ENCODE measurements at places on chromosomes 6 and 20. TPM values are rescaled to one million over a fixed set of nuclear protein-coding genes. Genes with fewer than 3 reads are reported as not detected.

GRCh38 chr6:129786548-129786947, 74.6 kb downstream of the TMEM244 start:
- DNase-seq = no peak

DNA sequence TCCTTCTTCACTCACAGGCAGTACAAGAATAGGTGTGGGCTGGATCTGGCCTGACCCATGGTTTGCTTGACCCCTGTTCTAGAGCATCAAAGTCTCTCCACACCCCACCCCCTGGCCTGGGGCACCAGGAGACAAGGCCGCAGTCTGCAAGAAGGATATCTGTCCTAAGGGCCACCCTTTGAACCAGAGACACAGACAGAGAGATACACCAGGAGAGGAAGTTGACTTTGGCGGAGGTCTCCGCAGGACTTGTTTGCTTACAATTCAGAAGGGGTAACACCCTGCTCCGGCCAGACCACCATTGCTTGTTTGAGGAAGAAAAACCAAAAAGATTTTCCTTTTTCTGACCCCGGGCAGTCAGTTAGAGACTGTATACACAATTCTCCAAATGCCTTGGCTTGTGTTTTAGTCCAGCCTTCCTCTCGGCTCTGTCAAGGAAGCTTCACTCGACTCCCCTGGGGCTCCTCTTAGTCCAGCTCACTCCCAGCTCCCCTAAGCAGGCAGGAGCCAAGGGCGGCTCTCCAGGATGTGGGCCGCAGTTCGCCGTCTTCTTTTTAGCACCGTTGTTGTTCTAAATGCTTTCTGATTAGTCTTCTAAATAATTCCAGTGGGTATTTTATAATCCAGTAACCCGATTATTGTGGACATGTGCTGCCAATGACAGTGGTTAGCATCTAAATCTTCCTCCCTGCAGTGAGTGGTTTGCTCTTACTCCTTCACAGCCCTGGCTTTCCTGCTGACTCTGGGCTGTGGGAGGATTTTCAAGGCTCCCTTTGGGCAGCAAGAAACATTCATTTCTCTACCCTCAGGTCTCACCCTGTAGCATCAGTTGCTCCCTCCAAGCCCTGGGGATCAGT, 58.6 kb upstream of the MRPS10 start:
- DNase-seq = no peak

The YIPF3 gene
- 142 TPM for total RNA-seq

- no peak for DNase-seq
These were observed 162.5 kb downstream of the CDH4 start for GRCh38 chr20:61414455-61414991.

GRCh38 chr6:167547751-167548150, 222.9 kb downstream of the TTLL2 start:
- no peak for DNase-seq

The FAM229B gene
- total RNA-seq = 27.9 TPM

- DNase-seq = no peak
These were observed 63.3 kb upstream of the ZNF133 start for GRCh38 chr20:18224968-18225568.

The MACROD2 gene
- total RNA-seq = 3.2 TPM

GRCh38 chr6:89375427-89376267, 23.1 kb upstream of the UBE2J1 start:
- no peak for DNase-seq

The COL21A1 gene
- total RNA-seq = 173 TPM

GRCh38 chr6:44113414-44113813, 13.8 kb downstream of the MRPL14 start:
- DNase-seq = no peak

The LGSN gene
- not detected for total RNA-seq

The INSM1 gene
- not detected for total RNA-seq

The CST5 gene
- not detected for total RNA-seq

DNA sequence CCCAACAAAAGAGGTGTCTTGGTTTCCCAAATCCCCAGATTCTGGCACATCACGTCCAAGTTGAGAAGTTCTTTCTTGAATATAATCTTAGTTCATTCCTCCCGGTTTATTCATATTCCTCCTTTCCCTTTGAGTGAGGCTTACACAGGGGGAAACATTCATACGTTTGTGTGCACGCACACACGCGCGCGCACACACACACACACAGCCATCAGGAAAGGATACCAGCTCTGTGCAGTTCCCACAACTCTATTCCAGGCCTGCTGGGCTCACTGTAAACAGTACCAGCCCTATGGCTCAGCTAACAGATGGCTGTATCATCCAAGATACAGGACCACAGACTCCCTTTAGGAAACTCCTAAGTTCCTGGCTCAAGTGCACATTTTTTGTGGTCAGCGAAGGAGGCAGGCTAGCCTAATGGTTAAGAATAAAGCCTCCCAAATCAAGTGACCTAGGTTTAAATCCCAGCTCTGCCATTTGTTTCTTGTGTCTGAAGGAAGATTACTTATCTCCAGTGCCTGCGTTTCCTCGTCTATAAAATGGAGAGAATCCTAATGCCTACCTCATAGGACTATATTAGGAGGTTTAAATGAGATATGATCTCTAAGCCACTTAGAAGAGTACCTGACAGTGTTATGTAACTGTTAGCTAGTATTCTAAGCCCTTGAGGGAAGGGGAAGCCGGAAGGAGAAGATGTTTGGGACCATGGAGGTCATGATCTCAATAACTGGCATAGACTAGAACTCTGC, 3.7 kb upstream of the TAF8 start:
- DNase-seq = no peak

DNA sequence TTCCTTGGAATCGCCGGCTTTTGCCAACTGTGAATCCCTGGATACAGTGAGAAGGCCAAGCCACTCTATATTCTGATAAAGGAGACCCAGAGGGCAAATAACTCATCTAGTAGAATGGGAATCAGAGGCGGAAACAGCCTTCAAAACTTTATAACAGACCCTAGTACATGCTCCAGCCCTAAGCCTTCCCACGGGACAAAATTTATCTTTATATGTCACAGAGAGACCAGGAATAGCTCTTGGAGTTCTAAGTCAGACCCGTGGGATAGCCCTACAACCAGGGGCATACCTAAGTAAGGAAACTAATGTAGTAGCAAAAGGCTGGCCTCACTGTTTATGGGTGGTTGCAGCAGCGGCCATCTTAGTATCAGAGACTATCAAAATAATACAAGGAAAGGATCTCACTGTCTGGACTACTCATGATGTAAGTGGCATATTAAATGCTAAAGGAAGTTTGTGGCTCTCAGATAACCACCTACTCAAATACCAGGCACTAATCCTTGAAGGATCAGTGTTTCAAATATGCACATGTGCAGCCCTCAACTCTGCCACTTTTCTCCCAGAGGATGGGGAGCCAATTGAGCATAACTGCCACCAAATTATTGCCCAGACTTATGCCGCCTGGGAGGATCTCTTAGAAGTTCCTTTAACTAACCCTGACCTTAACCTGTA, 29.5 kb downstream of the CEP85L start:
- DNase-seq = no peak

DNA sequence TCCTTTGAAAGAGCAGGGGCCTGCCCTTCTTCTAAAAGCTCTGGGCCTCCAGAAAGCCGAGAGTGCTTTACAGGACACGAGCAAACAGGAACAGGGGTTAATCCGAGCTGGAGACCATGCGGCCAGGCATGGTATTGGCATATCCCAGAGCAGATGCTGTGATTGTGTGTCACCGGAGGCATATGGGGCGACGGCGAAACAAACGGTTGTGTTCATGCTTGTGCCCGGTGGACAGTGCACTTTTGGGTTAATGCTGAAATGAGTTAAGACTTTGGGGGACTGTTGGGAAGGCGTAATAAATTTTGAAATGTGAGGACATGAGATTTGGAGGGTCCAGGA, 1088.7 kb upstream of the DEFB115 start:
- no peak for DNase-seq

DNA sequence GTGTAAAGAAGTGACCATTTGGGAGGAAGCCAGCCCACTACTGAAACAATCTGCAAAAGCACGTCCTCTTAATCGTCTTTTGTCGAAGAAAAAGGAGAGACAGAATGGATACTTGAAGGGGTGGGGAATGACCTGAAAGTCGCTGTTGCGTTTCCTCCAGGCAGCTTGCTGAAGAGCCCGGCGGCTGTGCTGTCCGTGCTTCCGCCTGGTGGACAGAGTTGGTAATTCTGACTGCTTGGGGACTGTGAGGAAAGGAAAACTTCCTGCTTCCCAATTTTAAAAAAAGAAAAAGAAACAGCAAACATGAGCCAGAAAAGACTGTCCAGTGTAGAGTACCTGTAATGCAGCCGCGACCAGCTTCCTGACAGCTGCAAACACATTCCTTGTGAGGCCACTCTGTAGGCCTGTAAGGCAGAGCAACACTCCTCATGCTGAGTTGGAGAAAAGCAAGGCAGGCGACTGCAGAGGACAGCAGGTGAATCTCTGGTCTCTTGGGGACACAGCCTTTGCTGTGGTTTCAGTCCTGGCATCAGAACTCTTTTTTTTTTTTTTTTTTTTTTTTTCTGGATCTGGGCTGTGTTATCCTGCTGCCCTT, 251.1 kb upstream of the TBX18 start:
- no peak for DNase-seq

DNA sequence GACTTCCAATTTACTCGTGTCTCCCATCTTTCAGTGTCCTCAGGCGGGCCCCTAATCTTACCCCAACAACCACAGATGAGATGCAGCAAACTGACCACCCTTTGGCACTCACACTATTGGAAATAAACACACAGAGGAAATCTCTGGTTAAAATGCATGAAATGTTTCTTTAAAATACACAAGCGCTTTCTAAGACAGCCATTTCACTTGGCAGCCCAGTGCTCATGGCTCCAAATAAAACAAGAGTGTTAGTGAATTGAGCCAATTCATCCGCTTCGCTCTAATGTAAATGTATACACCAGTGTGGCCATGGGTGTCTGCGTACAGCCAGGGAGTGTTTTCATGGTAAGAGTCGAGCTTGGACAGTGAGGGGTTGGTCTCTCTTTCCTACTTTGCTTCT, 282.9 kb downstream of the CLIC5 start:
- DNase-seq = no peak

The VSX1 gene
- not detected for total RNA-seq

DNA sequence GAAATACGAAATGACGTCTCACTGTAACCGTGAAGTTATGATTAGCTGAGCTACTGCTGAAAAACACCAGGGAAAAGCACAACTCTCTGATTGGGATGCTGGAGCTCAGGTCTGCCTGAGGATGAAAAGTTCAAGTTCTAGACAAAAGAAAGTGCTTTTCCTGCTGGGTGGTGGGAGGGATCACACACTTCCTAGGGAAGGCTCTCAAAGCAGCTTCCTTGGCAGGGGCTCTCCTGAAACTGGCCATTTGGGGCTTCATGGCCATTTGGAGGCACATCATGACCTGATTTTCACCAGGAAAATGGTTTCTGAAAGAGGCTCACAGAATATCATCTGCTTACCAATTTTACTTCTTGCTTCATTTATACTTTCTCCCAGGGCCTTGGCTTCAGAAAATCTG, 97.1 kb upstream of the KCNK16 start:
- no peak for DNase-seq

DNA sequence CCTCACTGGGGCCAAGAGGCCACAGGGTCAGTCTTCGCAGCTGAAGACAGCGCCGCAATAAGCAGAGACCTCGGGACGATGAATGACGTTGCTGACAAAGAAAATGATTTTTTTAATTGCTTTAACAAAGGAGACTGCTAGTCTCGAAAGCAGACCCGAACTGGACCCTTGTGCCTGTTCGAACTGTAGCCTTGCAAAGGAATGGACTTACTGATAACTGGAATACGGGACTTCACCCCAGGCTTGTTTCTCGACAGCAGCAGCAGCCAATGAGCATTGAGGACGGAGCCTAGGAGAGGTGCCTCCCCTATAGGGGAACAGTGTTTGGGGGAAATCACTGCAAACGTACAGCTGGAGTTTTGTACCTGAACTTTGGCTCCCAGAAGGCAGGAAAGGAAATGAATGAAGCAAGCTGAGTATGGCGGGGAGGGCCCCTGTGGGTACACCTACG, 1.3 kb upstream of the TAF4 start:
- DNase-seq = no peak

The TRDN gene
- not detected for total RNA-seq

GRCh38 chr20:32480371-32481241, 104.5 kb downstream of the NOL4L start:
- DNase-seq = peak; percentile 36

DNA sequence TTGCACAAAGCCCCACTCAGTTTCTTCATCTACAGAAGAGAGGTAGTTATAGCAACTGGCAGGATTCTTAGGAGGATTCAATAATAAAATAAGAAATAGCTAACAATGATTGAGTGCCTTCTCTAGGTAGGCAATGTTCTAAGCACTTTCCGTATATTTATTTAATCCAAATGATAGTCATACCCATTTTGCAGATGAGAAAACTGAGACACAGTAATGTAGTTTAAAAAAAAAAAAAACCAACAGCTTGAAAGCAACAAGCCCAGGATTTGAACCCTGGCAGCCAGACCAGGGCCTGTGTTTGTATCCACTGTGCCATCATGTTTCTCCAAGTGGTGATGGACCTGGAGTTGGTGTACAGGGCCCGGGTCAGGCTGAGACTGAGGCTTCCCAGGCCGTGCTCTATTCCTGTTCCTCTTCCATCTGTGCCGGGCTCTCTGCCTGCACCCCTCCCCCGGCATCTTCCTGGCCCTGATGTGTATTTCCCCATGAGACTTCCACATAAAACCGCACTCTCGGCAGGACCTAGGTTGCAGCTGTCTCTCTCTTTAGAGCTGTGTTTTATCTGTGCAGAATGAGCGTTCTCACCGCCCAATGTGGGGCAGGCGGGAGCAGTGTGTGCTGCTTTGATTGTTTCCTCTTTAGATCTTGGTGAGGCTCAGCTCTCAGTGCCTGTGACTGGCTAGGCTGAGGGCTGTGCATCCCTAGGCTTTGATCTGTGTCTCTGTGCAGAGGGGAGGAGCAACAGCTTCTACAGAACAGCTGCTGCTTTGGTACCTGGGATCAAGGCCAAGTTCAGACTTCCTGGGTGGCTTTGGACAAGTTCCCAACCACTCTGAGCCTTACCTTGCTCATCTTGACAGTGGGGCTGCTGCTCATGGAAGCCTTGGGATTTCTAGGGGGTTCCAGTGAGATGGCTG, 49.5 kb downstream of the TOX2 start:
- no peak for DNase-seq

GRCh38 chr6:10425975-10426780, 11.3 kb upstream of the TFAP2A start:
- DNase-seq = no peak

GRCh38 chr6:129351807-129352206, 358.2 kb downstream of the ARHGAP18 start:
- no peak for DNase-seq

- DNase-seq = no peak
These were observed 132.9 kb upstream of the PMEPA1 start for GRCh38 chr20:57842720-57843119.

DNA sequence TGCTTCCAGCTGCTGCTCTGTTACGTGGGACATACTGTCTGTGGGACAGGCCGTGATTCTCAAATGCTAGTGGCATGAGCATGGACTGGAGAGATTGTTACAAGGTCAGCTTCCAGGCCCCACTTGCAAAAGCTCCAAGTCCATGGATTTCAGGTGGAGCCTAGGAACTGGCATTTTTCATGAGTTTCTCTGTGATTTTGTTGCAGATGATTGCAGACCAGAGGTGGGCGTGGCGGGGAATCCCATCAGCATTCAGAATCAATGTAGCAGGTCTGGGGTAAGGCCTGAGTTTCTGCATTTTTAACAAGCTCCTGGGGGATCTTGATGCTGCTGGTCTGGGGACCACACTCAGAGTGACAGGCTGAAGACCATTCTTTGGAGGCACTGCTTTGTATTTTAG, 2.4 kb upstream of the CDH4 start:
- DNase-seq = no peak

- peak; percentile 79 for DNase-seq
These were observed 163.2 kb upstream of the ZNF337 start for GRCh38 chr20:25859649-25860530.

GRCh38 chr6:44082872-44083321, 44.4 kb downstream of the MRPL14 start:
- DNase-seq = no peak

The SLC17A4 gene
- total RNA-seq = not detected
